Urinary bladder (tissue), 4 donors: ENCODE measurements at places on chromosomes 3 and 15. TPM values are rescaled to one million over a fixed set of nuclear protein-coding genes. Genes with fewer than 3 reads are reported as not detected.

Gene LINGO1
- total RNA-seq: 1.8 TPM

DNA sequence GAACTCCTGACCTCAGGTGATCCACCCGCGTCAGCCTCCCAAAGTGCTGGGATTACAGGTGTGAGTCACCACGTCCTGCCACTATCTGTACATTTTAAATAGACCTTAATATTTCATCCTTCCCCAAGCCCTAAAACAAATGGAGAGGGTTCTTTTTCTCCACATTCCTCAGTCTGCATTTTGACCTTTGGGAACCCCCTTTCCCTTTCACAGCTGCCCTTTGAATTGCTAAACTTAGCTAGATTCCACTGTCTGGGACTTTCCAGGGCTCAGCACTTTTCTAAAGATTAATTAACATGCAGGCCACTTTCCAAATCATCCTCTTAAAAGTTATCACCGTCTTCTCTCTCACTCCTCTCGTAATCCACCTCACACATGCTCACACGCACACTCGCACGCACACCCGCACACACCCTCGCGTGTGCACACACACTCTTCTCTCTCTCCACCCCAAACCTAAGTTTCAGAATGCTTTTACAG lies 124.2 kb downstream of the TMCO5A start:
- DNase-seq: no peak

Gene SERPINI2
- total RNA-seq: 3.9 TPM

Gene SERINC4
- not detected for total RNA-seq

Gene NMB
- total RNA-seq: 1.6 TPM

DNA sequence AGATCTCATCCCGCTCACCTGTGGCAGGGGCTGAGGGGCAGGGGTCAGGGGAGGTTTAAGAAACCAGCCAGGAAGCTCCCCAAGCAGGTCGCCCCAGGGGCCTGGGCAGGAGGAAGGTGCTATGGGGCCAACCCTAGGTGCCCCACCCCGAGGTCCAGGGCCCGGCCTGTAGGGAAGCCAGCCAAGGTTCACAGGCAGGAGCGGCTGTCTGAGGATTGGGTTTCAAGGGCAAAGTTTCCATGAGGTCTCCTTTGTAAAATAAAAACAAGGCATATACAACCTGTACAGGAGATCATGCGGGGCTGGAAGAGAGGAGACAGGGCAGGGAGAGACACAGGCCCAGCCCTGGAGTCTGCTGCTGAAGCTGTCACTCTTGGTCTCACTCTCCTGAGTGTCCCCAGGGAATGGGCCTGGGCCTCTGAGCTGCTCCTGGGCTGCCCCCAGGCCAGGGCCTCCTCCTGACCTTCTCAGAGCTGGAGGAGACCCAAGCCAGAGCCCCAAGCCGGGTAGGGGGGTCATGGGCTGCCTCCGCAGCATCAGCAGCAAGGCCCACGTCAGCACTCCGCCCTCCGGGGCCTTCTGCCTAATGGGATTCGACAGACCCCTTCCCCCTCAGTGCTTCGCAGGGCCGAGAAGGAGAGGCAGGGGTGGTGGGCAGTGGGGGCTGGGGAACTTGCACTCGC lies 5.5 kb downstream of the CPLX3 start:
- no peak for DNase-seq

Gene P2RY1
- total RNA-seq: 23.7 TPM

DNA sequence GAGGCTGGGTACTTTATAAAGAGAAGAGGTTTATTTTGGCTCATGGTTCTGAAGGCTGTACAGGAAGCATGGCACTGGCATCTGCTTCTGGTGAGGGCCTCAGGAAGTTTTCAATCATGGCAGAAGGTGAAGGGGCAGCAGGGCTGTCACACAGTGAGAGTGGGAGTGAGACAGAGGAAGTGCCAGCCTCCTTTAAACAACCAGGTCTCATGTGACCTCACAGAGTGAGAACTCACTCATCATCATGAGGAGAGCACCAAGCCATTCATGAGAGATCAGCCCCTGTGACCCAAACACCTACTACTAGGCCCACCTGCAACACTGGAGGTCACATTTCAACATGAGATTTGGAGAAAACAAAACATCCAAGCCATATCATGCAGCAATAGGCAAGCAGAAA lies 9.3 kb upstream of the RFTN1 start:
- DNase-seq: no peak

Gene MNS1
- total RNA-seq: 7.1 TPM

GRCh38 chr15:99755692-99756409 lies 22.6 kb upstream of the LYSMD4 start:
- DNase-seq: no peak

GRCh38 chr3:64414043-64414442 lies 188.8 kb upstream of the PRICKLE2 start:
- DNase-seq: no peak

GRCh38 chr3:71273453-71273852 lies 310.1 kb downstream of the FOXP1 start:
- no peak for DNase-seq

DNA sequence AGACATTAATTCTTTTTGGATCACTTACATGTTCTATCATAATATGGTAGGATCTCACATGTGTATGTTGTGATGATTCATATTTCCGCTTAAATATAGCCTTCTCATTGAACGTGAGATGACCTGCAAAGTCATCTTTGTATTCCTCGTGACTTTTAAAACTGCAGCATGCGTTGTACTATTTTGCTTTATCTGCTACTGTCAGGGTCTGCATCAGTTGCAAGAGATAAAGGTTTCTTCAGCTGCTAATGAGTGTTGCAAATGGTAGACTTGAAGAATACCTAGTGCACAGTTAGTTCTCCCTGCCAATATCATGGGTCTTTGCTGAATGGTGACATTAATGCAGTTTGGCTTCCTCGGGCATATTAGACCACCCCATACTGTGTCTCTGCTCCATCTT lies 31.8 kb downstream of the REC114 start:
- DNase-seq: no peak

Gene EHHADH
- 3.4 TPM for total RNA-seq

DNA sequence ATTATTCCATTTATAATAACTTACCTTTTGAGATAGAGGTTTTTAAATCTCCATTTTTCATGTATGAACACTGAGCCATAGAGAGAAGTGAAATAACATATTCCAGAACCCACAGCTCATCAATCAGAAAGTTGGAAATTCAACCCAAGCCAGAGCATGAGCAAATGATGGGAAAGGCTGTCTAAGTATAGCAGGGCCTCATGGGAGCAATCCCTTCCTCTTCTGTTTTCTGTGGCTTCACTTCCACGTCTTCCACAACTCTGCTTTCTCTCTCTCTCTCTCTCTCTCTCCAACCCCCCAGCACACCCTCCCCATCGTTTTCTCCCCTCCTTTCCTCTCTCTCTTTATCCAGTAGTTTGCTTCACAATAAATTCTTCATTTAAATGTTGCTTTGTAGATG lies 14.8 kb upstream of the IL1RAP start:
- no peak for DNase-seq

- DNase-seq: no peak
These were observed 3.1 kb upstream of the TWF2 start for GRCh38 chr3:52242039-52242438.

DNA sequence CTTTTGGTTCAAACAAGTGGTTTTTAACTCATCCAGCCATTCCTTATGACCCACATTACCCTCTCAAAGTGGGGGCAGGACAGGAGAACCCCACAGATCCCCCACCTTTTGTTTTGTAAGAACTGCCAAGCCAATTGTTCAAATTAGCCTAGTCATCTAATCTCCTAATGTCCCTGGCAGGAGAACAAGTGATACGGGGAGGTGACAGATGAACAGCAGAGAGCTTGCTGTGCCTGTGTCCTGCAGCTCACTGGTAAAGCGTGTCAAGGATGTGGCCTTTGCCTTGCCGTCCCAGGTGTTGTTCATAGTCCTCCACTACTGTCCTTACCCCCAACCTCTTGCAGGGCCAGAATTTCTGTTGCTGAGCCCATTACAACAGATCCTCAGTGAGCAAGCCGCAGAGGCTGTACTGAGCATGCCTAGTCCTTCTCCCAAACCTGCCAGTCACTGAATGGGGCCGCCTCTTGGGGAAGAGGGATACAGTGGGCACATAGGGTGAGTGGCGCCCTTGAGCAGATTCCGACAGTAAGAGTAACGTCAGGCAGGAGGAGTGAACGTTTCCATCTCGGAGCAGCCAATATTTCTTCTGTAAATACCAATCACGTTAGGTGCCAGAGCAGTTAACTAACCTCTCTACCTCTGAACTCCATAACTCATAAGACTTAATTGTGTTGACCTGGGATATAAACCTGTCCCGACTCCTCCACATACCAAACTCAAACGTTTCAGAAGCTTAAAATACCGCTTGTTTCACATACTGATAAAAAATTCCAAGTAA lies 87.4 kb downstream of the ITPR1 start:
- no peak for DNase-seq

GRCh38 chr3:48400824-48401433 lies 28.9 kb downstream of the FBXW12 start:
- DNase-seq: no peak

DNA sequence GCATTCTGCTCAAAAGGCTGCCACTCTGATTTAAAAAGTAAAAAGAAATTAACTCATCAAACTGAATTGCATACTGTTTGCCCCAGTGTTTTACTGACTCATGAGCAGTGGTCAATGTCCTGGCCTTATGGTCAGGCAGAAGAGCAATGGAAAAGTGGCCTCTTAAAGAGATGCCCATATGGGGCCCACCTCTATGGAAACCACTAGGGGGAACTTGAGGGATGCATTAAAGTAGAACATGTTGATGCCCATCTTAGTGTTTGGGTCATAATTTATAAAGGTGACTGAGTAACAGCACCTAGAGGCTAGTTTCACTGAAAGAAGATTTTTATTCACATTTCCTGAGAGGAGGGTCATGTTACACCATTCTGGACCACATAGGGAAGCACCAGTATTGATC lies 66.5 kb upstream of the RNU6-1 start:
- DNase-seq: no peak

GRCh38 chr3:64072126-64072525 lies 48.8 kb upstream of the PSMD6 start:
- no peak for DNase-seq

GRCh38 chr3:44077267-44077666 lies 164.4 kb upstream of the TOPAZ1 start:
- DNase-seq: no peak

DNA sequence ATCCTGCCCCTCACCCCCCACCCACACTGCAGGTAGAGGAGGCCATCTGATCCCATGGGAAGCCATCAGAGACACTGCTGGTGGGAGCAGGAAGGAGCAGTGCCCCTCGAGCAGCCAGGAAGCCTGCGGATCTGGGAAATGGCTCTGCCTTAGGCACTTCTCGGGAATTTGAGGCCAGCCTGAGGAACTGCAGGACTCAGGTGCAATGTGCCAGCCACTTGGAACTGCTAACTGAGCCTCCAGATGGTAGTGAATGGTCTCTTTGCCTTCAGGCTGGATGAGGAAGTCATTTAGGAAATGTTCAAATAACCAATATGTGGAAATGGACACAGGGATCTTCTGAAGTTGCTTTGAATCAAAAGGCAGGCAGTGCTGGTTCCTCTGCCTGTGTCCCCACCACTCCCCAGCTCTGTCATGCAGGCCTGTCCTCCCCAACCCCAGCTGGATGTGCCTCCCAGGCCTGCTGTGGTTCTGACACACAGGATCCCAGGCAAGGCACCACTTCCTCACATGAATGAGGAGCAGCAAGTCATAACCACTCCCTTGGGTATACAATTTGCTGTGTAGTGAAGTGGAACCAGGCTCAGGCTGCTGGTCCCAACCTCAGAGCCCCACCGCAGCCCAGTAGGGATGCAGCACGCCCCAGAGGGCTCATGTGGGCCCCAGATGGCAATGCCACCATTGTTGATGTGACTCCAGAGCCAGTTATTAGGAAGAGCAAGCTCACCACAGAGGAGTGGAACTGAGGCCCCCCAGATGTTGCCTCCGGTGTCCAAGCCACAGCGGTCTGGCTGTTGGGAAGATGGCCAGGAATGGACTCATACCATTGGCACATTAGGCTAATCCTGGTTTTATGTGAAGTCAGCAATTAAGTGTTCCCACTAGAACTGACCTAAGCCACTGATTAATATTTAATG lies 46.5 kb upstream of the LIMD1 start:
- no peak for DNase-seq

DNA sequence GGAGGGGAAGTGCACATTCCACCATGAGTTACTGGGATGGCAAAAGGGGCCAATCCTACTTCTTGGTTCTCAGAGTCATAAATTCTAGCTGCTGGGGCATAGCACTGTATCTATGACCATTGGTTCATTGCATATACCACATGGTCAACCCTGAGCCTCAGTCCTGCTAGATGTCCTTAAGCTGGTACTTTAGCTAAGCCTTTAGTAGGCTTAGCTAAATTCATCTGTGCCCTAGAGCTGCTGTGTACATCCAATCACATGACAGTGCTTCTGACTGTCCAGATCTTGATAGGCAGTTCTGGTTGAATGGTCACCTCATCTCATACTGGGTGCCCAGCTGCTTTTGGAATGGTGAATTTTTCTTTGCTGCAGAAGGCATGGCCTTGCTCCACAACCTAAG lies 8.2 kb downstream of the NDUFB4 start:
- DNase-seq: no peak

DNA sequence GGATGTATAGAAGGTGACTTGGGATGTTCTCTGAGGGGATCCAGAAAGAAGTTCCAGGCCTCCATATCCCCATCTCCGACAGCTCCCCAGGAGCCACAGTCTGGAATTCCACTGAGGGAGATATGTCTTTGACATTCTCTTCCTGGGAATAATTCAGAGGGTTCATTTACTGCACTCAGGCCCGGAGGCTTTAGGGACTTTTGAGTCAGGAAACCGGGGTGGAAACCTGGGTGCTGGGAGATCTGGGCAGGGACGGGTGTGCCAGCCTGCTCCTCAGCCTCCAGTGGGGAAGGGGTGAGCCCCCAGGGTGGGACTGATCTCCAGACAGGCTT lies 147.7 kb downstream of the SMAD6 start:
- DNase-seq: no peak

Gene GOLGA8S
- 0.21 TPM for total RNA-seq

DNA sequence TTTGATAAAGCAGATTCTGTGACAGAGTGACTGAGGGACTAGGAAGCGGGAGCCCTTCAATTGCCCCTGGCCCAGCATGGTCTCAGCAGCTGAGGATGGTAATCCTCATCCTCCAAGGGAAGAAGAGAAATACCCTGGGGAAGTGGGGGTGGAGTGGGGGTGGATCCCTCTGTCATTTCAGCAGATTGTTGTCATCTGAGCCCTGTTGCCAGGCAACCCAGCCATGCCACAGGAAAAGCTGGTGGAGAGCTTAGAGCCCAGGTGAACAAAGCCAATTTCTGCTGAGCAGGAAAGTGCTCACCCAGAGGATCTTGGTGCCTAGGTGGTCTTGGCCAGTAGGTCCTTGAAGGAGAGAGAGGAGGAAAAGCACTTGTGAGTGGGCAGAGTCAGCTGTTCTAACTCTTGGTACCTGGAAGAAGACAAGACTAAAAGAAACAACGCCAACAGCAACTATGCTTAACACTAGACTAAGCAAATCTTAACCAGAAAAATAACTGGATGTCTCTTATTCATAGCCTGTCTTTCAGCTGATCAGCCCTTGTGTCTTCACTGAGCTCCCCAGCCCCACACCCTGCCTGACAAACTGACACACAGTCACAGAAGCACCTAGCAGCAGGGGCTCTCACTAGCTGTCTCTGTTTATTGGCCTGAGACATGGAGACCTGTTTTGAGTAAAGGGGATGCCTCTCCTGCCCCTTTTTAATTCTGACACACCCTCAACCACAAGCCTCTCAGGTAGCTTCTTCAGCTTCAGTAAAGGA lies 40.1 kb upstream of the DCLK3 start:
- no peak for DNase-seq

Gene ROPN1
- not detected for total RNA-seq

- DNase-seq: no peak
These were observed 329.0 kb upstream of the SEMA6D start for GRCh38 chr15:47388299-47388698.

- no peak for DNase-seq
These were observed 6.0 kb downstream of the WNT5A start for GRCh38 chr3:55480911-55481743.

GRCh38 chr3:10599444-10599843 lies 94.1 kb upstream of the ATP2B2 start:
- DNase-seq: no peak
